Naive thymus-derived CD4-positive, alpha-beta T cell (primary cell): ENCODE measurements at places on chromosomes 3 and 15.

DNA sequence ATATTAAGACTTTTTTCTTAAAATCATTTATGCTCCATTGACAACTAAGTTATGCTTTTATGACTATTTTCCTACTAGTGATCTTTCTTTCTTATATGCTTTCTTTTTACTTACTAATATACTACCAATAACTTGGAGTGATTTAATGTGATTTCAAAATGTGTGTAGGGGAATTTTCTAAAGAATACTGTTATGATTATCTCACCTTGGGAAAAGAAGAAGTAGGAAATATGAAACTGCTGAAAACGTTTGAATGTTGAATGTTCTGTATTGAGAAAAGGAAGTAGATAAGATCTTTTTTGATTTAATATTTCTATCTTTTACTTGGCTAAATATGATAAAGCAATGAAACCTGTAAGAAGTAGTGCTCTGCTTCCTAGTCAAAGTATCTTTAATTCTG, 7.8 kb upstream of the CD200R1 start:
- DNase-seq = no peak
- no peaks in the 10 kb centered on the region for H3K36me3 ChIP-seq
- H3K27me3 ChIP-seq = no peaks in the 10 kb centered on the region
- peaks cover 15% of the 10 kb centered on the region for H3K4me1 ChIP-seq
- no peak overlapping the region for H3K27ac ChIP-seq
- H3K4me3 ChIP-seq = no peak overlapping the region

DNA sequence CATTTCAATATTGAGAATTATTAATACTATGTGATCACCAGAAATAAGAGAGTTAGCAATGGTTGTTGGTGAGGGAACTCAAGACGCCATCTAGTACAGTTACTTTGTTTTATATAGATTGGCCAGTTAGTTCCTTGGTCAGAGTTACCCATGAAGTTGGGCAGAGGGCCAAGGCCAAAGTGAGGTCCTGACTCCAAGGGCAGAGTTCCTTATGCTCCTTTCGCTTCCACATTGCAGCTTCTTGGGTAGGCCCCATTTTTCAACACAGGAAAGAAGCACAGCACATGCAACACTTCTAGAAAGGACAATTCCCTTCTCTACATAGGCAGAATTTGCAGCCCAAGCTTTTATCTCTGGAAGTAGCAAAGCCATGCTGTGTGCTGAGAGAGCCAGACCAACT, 178.6 kb downstream of the KCNAB1 start:
- H3K27me3 ChIP-seq = no peaks in the 10 kb centered on the region
- no peak overlapping the region for H3K4me3 ChIP-seq
- no peak overlapping the region for H3K27ac ChIP-seq
- H3K36me3 ChIP-seq = no peaks in the 10 kb centered on the region
- H3K4me1 ChIP-seq = no peaks in the 10 kb centered on the region

DNA sequence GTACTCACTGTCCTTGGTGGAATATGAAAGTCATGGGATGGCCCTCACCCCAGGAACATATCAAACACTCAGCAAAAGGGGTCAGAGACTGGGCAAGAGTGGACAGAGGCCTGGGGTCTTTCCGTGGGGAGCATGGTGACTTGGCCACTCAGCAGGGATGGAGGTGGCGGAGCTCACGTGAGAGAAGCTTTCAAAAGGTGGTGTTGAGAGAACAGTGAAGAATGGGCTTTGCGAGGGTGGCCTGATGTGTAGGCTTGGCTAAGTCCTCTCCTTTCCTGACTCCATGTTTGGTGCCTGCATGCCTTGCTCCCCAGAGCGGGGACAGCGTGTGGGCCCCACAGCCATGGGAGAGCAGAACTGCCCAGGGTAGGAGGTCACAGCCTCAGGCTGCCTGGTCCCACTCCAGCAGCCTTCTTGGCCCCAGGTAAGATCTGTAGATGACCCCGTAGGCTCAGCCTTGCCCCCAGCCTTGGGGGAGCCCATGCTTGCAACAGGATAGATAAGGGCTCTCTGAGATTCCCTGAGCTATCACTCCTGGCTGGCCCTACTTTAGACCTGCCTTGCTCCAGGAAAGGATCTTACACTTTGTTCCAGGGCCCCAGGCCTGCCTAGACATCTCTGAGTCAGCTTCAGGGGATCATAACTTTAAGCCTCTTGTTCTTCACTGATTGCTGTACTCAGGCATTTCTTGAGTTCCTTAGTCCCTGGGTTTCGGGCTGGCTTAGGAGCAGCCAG, 17.0 kb downstream of the RPLP1 start:
- DNase-seq = no peak
- no peaks in the 10 kb centered on the region for H3K36me3 ChIP-seq
- peak overlapping the region; percentile 82 for H3K27ac ChIP-seq
- H3K4me1 ChIP-seq = peaks cover 27% of the 10 kb centered on the region
- no peaks in the 10 kb centered on the region for H3K27me3 ChIP-seq

GRCh38 chr3:148847351-148847750, 17.7 kb upstream of the CPA3 start:
- no peak overlapping the region for H3K27ac ChIP-seq
- no peaks in the 10 kb centered on the region for H3K4me1 ChIP-seq
- no peak overlapping the region for H3K4me3 ChIP-seq
- H3K36me3 ChIP-seq = no peaks in the 10 kb centered on the region

DNA sequence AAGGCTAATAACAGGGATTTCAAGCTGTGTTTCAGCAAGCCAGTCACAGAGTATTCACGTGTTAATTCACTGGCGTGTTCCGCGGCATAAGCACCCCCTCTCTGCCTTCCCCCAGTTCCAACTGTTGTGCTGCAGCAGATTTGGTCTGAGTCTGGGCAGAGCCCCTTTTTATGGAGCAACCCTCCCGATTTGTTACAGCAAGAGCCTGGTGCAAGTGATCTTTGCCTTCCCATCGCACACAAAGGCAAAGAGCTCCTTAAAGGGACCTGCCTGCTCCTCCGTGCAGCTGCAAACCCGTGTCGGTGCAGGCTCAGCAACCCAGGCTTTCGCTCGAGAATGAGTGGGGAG, 170.5 kb downstream of the KCNAB1 start:
- DNase-seq = no peak
- H3K4me1 ChIP-seq = no peaks in the 10 kb centered on the region
- no peak overlapping the region for H3K4me3 ChIP-seq
- H3K27ac ChIP-seq = no peak overlapping the region
- no peaks in the 10 kb centered on the region for H3K36me3 ChIP-seq
- peaks cover 10% of the 10 kb centered on the region for H3K27me3 ChIP-seq

DNA sequence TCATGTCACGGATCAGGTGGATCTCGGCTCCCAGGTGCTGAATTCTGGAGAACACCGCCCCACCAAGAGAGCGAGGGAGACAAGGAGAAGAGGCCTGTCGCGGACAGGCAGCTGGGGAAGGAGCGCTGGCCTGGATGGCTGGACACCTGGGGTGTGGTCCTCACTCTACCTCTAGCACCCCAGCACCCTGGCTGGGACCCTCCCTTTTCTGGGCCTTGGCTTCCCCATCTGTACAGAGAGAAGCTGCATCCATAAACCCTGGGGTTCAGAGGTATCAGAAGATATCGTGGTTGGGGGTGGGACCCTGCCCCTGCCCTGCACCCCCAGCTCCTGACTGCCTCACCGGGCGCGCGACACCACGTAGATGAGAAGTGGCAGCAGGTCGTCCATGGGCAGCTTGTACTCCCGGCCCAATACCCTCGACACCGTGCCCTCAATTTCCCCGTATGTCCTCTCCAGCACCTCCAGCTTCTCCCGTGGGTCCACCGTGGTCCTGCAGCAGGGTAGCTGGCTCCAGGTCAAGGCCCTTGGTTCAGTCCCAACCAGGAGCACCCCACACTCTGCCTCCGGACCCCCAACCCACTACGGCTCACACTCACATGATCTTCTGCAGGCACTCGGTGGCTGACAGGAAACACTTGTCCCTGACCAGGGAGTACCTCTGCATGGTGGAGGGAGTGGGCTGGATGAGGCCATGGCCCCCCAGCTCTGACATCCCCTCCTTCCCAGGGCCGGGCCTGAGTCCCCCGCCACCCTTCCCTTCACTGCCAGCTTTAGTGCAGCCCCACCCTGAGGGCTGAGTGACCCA, 21.7 kb downstream of the ALS2CL start:
- H3K27me3 ChIP-seq = no peaks in the 10 kb centered on the region
- H3K4me1 ChIP-seq = no peaks in the 10 kb centered on the region
- H3K4me3 ChIP-seq = no peak overlapping the region
- H3K27ac ChIP-seq = no peak overlapping the region

- no peak overlapping the region for H3K27ac ChIP-seq
- no peaks in the 10 kb centered on the region for H3K27me3 ChIP-seq
- H3K36me3 ChIP-seq = no peaks in the 10 kb centered on the region
- no peak overlapping the region for H3K4me3 ChIP-seq
- no peak for DNase-seq
These were observed 95.9 kb upstream of the PRR20G start for GRCh38 chr3:127383656-127384179.
